Fibroblast of the aortic adventitia (primary cell): ENCODE measurements at places on chromosomes 1 and 21. TPM values are rescaled to one million over a fixed set of nuclear protein-coding genes. Genes with fewer than 3 reads are reported as not detected.

FMO2 gene
- total RNA-seq: 0.45 and 7.4 TPM in 2 replicates

CBR1 gene
- 82.4 and 95.0 TPM in 2 replicates for total RNA-seq

GRCh38 chr1:5962265-5963105, 29.7 kb downstream of the NPHP4 start:
- DNase-seq: no peak

- peak; percentile 9 for DNase-seq
Measured at GRCh38 chr1:182054698-182055326, 6.7 kb downstream of the ZNF648 start.

GRCh38 chr1:220123889-220124288, 30.0 kb downstream of the IARS2 start:
- peak; percentile 6 for DNase-seq

DNA sequence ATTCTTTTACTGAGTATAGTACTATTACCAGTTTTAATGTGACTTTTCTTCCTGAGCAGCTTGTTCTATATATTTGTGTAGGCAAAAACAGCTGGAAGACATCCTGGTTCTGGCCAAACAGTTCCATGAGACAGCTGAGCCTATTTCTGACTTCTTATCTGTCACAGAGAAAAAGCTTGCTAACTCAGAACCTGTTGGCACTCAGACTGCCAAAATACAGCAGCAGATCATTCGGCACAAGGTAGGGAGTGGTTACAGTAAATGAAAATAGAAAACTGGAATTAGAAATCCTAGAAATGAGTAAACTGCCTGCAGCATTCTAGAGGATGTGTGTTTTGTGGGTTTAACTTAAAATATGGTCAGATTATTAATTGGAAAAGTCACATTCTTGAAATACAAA, 64.1 kb upstream of the BMP8A start:
- peak; percentile 34 for DNase-seq

- no peak for DNase-seq
Measured at GRCh38 chr1:38074302-38074677, 27.7 kb upstream of the POU3F1 start.

DNA sequence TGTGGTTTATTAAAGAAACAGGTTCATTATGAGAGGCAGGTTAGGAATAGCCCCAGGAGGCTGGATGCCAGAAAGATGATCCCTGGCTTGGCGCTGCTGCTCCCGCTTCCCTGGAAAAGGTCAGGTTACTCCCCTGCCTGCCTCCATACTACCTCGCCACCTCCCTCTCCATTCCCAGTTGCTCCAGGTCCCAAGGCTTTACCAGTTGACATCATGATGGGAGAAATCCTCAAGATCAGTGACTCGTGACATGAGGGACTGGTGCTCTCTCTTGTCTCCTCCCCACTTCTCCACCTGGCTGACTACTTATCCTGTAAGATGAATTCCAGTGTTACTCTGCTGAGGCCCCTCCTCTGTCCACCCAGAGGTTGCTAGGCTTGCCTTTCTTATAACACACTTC, 19.7 kb downstream of the VASH2 start:
- DNase-seq: no peak

- DNase-seq: peak; percentile 56
Measured at GRCh38 chr1:221670081-221670480, 71.8 kb downstream of the DUSP10 start.

DNA sequence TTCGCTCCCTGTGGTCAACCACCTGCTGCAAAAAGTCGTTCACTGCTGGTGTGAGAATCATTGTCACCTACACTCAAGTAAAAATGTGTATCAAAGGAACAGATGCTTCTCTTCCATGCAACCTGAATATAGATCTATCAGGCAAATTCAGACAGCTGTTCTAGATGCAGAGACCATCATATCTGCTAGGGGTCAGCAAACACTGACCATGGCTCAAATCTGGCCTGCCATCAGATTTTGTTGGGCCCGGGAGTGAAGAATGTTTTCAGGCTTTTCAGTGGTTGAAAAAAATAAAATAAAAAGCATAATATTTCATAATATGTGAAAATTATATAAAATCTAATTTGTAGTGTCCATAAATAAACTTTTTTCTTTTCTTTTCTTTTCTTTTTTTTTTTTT, 199.6 kb downstream of the RGS7 start:
- DNase-seq: no peak

DNA sequence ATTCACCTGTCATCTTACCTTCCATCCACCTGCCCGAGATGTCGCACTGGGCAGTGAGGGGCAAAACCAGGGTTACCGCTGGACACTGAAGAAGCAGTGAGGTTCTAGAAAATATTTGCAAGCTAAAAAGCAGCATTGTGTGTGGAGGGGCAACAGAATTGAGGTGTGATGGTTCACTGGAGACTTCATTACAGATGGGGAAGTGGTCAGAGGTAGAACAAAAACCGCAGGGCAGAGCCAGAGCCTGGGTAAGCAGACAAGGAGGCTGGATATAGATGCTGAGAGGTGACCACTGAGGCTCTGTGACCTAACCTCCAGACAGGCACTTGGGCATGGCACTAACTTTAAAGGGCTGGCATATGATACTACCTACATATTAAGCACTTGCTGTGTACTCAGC, 363.9 kb upstream of the PROX1 start:
- no peak for DNase-seq

GRCh38 chr1:91830242-91831131, 55.5 kb downstream of the TGFBR3 start:
- peak; percentile 81 for DNase-seq
